Epithelial cell of prostate (primary cell): ENCODE measurements at places on chromosomes 13 and 19.

- no peak for DNase-seq
Measured at GRCh38 chr19:30222428-30222873, 149.7 kb upstream of the ZNF536 start.

DNA sequence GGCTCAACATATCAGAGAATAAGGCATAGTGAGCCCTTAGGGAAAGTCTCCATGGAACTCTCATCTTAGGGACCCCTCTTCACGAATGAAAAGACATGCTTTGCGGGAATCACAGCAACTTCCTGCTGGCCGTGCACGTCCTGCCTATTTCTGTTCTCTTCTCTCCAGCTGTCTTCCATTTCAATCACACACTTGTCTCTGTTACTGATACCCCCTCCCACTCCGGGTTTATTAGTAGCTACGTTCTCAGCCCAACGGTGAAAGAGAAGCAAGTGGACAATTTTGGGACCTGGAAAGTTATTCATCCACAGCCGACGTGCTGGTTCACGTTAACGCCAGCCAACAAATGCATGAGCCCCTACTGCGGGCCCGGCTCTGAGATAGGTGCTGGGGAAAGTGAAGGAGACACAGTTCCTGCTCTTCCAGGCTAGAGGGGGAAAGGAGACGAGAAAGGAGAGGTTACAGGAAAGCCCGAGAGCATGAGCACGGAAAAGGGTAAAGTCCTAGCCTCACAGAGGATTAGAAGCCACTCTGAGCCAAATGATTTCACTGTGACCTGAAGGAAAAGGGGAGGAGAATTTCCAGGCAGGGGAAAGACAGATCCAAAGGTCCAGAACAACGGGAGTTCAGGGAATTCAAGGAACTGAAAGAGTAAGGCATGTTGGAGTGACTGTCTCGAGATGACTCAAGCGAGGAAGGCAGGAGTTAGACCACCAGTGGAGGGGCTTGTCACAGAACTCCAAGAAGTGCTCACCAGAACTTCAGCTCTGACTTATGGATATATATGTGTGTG, 81.8 kb upstream of the CLDN10 start:
- no peak for DNase-seq

- no peak for DNase-seq
Measured at GRCh38 chr19:48043675-48044258, at the start of gene CABP5. CABP5 (minus strand) TSS chr19:48044079; CDS start chr19:48043922, 157 bp downstream.

DNA sequence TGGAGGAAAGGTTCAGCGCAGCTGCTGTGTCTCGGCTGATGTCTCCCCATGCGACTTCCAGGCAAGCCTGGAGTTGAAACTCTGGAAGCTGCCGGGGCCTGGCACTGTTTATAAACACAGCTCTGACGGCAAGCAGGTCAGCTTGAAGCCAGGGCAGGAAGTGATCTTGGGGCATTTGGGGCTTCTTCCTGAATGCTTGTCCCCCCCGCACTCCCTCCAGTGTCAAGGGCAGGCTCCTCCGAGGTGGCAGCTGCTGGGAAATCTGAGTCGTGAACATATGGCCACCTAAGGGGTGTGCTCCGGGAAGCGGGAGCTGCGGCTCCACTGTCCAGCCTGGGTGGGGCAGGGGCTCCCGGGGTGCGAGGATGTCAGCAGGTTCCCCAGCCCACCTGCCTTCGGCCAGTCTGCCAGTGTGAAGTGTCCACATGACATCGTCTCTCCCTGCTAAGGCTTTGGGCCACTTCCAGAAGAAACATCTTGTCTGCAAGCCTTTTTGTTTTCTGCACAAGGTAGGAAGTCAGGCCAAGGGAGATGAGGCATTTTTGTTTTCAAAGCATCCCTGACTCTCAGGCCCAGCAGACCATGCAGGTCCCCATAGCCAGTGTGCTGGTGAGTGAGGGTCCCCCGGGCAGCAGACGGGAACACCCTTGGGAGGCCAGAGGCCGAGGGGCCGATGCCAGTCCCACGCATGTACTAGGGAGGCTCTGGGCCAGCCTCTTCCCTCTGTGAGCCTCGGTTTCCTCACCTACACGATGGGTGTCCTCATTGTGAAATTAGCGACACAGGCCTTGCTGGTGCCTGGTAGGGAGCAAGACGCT, 2.7 kb downstream of the PIAS4 start:
- DNase-seq = no peak

- no peak for DNase-seq
Measured at GRCh38 chr19:41735071-41735600, 20.2 kb upstream of the CEACAM6 start.

DNA sequence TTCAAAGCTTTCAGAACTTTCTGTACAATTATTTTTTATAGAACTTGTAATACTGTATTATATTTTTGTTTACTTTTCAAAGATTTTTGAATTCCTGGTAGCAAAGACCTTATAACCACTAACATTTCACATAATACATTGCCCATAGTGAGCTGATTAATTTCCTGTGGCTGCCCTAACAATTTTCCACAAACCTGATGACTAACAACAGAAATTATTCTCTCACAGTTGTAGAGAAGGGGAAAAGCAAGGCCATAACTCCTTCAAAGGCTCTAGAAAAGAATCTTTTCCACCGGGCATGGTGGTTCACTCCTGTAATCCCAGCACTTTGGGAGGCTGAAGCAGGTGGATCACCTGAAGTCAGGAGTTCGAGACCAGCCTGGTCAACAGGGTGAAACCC, 19.1 kb downstream of the KLF12 start:
- DNase-seq = no peak

DNA sequence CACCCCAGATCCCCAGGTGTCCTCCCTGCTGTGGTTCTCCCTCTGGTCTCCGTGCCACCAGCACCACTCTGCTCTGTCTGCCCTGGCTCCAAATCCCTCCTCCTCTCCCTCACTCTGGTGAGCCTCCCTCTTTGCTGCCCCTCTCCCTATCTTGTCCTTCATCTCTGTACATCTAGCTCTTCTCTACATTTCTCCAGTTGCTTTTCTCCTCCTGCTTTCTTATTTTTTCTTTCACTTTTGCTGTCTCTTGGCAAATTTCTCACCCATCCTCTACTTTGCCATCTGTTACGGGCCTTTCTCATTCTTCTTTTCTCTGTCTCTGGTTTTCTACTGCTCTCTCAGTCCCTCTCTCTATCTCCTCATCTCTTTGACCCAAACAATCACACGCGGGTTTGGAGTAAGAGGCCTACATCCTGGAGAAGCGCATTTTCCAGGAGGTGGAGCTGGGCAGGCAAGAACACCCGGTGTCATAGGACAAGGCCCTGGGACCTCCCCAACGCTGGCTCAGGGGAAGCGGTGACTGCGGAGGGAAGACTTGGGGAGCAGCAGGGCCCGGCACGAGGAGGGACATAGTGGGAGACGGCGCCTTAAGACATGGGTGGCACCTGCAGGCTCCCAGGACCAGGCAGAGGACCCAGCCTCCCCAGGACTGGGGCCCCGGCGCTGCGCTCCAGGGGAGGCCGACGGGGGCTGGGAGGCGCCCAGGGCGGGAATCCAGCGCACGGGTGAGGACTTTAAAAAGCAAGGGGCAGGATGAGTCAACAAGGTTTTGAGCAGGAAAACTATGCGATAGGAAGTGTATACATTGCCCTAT, 9.9 kb downstream of the ZNF611 start:
- no peak for DNase-seq

GRCh38 chr13:99276706-99277105, 18.5 kb upstream of the GPR18 start:
- DNase-seq = no peak

DNA sequence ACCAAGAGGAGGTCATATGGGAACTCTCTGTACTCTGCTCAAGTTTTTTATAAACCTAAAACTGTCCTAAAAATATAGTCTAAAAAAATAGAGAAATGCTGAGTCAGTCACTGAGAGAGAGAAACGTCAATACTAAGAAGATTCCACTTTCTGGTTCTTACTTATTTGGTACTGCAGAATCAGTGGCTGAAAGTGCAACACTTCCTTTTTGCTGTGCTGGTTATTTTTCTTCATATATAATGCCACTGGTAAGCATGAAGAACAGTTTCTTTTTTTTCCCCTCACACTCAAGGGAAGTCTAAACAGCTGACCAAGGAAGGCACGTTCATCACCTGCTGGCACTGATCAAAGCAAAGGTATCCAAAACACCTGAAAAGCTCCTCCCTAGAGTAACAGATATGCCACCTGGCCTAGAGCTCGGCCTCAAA, 44.3 kb upstream of the N4BP2L1 start:
- DNase-seq = no peak

DNA sequence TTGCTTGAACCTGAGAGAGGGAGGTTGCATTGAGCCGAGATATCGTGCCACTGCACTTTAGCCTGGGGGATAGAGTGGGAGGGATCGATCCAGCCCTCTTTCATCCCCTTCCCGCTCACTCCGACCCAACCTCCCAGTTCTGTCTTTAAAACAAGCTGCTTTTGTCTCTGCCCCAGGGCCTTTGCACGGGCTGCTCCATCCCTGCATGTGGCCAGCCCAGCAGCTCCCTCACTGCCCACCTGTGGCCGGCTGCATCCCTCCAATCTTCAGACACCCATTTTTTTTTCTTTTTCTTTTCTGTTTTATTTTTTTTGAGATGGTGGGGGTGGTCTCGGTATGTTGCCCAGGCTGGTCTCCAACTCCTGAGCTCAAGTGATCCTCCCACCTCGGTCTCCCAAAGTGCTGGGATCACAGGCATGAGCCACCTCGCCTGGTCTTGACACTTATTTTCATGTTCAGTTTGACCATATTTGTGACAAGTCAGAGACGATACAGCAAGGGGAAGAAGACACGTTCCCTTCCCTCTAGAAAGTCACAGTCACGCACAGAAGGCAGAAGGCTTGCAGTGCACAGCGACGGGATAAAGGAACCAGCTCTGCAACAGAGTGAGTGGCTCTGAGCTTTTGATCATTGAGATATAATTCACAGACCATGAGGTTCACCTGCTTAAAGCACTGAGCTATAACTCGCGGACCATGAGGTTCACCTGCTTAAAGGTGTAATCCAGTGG, 31.8 kb downstream of the EFNA2 start:
- no peak for DNase-seq

- no peak for DNase-seq
Measured at GRCh38 chr19:54391589-54392061, 23.6 kb upstream of the TTYH1 start.

GRCh38 chr13:74695021-74695800, 561.0 kb upstream of the KLF12 start:
- no peak for DNase-seq

- DNase-seq = no peak
Measured at GRCh38 chr19:46791944-46792343, 3.5 kb upstream of the SLC1A5 start.

DNA sequence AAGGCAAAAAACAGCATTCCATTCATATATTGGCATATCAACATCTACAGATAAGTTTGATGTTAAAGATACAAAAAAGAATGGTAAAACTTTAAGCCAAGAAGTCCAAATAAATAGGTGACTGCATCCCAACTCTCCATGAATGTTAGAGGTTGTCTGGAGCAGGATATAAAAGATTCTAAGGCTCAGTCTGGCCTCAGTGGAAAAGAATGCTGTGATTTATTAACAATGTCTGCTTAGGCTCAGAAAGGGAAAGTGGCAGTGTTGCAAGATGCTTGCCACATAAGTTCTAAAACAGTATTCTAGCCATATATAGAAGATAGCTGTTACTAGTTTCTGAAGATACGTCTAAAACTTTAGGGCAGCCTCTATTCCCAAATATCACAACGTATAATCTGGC, 179.8 kb upstream of the NBEA start:
- DNase-seq = no peak

DNA sequence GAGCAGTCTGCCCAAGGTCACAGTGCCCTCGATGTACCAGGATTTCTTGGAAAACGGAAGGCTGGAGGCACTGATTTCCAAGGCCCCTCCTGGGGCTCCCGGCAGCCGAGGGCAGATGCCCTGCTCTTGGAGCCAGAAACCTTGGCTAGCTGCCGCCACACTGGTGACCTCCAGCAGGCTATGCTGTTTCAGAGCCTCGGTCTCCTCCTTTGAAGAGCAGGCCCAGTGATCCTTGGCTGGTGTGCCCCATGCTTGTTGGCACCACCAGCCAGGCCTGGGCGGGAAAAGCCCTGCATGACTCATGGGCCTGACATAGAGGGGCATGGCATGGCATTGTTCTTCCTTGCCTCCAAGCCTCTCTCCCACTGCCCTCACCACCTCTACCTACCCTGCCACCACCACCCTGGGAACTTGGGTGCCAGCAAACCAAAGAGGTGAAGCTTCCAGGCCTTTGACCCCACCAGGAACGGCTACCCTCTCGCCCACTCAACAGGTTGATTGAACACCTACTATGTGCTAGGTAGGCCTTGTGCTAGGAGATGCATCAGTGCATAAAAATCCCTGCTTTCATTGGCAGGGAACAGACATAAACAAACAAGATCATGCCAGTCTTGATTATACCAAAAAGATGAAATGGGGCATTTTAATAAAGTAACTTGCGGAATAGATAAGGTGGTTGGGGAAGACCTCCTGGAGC, 1.6 kb upstream of the CLEC11A start:
- no peak for DNase-seq

- no peak for DNase-seq
Measured at GRCh38 chr13:42322806-42323205, 50.9 kb downstream of the AKAP11 start.

- DNase-seq = no peak
Measured at GRCh38 chr19:53492153-53492552, 24.6 kb downstream of the ZNF813 start.

DNA sequence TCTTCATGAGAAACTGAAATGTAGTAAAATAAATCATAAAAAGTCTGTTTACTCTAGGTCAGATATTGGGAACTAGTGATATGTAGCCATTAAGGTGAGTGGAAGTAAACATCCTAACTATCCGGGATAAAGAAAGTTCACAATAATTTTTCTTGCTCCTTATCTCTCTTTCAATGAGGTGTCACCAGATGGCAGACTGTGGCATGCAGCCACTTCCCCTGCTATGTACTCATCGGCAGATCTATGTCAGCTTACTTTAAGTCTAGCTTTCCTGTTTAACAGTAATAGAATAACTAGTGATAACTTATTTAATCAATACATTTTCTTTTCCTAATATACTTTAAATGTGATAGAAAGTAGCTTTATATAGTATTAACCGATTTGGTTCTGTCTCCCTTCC, 181.9 kb downstream of the NDFIP2 start:
- DNase-seq = no peak

DNA sequence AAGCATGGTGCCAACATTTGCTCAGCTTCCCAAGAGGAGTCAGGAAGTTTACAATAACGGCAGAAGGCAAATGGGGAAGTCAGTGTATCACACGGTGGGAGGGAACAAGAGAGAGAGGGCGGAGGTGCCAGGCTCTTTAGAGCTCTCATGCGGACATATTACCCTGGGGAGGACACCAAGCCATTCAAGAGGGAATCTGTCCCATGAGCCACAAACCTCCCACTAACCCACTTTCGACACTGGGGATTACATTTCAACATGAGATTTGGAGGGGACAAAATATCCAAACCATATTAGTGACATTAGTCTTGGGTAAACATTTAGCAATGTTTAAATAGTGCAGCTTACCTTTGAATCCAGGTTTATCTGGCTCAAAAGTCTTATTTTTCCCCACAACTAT, 69.9 kb downstream of the SLAIN1 start:
- no peak for DNase-seq
